GM23338 (cell line): ENCODE measurements at places on chromosomes 7 and 10. TPM values are rescaled to one million over a fixed set of nuclear protein-coding genes. Genes with fewer than 3 reads are reported as not detected.
A peak's percentile ranks its signal among the peaks of the same experiment; 100 is the strongest.

GRCh38 chr7:155624412-155624811 lies 20.0 kb upstream of the RBM33 start:
- DNase-seq: no peak

- DNase-seq: no peak
These were observed 386.0 kb downstream of the RPS24 start for GRCh38 chr10:78419481-78420265.

- peak; percentile 24 for DNase-seq
These were observed 743 bp upstream of the NRF1 start for GRCh38 chr7:129610709-129611245.

DNA sequence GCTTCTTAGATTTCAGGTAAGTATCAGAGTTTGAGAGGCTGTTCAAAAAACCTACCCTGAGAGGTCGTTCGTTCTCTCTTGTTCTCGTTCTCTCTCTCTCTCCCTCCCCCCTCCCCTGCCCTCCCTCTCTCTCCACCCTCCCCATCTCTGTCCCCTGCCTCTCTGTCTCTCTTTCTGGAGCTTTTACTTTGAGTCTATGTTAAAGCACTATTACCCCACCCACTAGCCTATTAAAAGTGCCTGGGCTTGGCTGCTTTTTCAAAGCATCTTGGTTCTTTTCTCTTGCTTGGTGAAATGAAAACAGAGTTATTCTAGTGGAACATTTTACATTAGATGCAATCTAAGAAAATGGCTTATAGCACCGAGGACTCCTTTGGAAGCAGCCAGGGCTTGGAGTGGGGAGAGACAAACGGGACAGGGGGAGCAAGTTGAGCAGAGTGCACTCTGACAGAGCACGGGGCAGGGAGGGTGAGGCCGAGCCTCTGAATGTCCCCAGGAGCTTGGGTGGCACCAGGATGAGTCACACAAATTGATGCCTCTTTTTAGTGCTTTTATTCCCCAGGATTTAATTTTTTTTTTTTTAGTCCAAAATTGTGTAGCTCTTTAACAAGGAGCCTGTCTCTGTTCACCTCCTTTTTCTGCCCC lies 134.3 kb downstream of the CFAP58 start:
- no peak for DNase-seq

Gene GPR85
- 0.35 and 0.47 TPM in 2 replicates for total RNA-seq

Gene ANKRD22
- total RNA-seq: not detected in 2 replicates

Gene TSPAN12
- total RNA-seq: 11.7 and 14.7 TPM in 2 replicates

GRCh38 chr7:49980465-49980864 lies 112.6 kb downstream of the ZPBP start:
- DNase-seq: no peak

Gene ANXA8L1
- total RNA-seq: not detected in 2 replicates

Gene INA
- total RNA-seq: 25.1 and 26.1 TPM in 2 replicates

Gene SSC4D
- 11.4 and 12.7 TPM in 2 replicates for total RNA-seq

DNA sequence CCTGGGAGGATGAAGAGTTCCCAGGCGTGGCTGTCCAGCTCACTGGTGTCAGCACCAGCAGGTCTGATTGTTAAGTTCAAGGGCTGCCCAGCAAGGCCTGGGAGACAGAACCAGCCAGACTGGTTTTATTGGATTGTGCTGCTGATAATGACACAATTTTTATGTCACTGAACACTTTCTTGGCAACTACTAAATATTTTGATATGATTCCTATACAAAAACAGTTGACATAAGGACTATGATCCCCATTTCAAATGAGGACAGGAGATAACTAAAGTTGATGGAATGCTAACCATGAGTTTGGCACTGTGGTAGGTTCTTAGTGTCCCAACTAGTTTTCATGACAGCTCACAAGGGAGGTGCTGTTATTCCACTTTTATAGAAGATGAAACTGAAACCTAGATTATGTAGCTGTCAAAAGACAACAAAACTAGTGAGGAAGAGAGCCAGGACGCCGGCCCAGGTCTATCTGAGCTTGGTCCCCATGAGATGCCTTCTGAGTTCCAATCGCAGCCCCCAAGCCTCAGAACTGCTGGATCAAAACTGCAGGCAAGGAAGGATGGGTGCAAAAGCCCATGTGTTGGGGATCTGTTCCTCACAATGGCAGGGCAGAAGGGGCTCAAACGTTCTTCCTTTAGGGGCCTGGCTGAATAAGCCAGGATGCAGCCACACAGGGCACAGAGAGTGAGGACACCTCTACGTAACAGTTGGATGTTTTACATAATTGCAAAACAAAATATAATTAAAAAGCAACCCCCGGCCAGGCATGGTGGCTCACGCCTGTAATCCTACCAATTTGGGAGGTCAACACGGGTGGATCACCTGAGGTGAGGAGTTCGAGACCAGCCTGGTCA lies 52.8 kb downstream of the COBL start:
- no peak for DNase-seq

DNA sequence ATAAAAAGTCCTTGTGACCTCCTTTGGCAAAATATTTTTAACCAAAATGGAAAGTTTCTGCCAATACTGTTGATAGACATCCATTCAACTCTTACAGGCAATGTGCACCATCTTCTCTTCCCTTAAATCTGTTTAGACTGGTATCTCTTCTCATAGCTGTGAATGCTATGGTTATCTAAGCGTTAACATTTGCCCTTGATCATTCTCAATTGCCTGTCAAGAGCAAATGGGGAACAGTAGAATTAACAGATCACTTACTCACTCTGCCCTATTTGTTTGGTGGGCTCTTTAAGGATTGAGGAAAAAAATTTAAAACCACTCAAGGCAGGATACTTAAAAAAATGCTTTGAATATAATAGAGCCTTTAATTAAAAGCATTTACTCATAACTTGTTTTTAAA lies 808.4 kb downstream of the NXPH1 start:
- no peak for DNase-seq

GRCh38 chr7:98355250-98355538 lies 45.7 kb downstream of the BAIAP2L1 start:
- DNase-seq: no peak

Gene BMPER
- 0.43 and 1.4 TPM in 2 replicates for total RNA-seq

DNA sequence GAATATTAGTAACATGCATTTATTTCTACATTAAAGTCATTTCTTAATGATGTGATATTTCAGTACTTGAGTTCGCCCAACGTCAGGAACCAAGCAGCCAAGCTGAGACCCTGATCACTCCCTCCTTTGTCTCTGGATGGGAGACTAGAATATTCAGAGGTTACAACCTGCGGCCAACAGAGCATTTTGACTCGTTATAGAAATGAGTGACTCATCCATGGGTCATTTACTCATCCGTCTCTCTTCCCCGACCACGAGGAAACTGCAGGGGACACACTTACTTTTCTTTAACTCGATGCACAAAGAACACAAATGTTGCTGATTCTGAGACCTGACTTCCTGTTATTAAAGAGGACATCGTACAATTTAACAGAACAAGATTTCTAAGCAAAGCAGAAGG lies 343.3 kb downstream of the FRMD4A start:
- DNase-seq: no peak

- DNase-seq: no peak
These were observed 22.4 kb downstream of the FBXW4 start for GRCh38 chr10:101672536-101672935.

GRCh38 chr10:67779465-67780203 lies 58.4 kb downstream of the DNAJC12 start:
- peak; percentile 86 for DNase-seq

Gene TMEM229A
- total RNA-seq: 0.16 and 0.80 TPM in 2 replicates

DNA sequence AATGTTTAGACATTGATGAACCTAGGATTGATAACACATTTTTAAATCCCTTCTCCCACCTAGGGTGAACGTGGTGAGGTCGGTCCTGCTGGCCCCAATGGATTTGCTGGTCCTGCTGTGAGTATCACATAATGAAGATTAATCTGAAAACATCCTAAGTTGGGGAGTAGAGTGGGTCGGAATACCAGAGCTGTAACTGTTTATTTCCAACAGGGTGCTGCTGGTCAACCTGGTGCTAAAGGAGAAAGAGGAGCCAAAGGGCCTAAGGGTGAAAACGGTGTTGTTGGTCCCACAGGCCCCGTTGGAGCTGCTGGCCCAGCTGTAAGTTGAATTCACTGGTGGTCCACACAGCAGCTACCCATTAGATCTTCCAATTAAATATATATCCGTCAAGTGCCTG lies 25.6 kb downstream of the COL1A2 start:
- no peak for DNase-seq

GRCh38 chr10:70493660-70494234 lies 15.2 kb downstream of the PALD1 start:
- DNase-seq: peak; percentile 97

- no peak for DNase-seq
These were observed 17.6 kb downstream of the ERLIN1 start for GRCh38 chr10:100168313-100168643.

GRCh38 chr7:33217595-33217994 lies 88.2 kb downstream of the BBS9 start:
- no peak for DNase-seq

Gene DUSP5
- total RNA-seq: 35.0 and 35.9 TPM in 2 replicates

- DNase-seq: no peak
These were observed 8.8 kb downstream of the MAFK start for GRCh38 chr7:1539181-1539881.

DNA sequence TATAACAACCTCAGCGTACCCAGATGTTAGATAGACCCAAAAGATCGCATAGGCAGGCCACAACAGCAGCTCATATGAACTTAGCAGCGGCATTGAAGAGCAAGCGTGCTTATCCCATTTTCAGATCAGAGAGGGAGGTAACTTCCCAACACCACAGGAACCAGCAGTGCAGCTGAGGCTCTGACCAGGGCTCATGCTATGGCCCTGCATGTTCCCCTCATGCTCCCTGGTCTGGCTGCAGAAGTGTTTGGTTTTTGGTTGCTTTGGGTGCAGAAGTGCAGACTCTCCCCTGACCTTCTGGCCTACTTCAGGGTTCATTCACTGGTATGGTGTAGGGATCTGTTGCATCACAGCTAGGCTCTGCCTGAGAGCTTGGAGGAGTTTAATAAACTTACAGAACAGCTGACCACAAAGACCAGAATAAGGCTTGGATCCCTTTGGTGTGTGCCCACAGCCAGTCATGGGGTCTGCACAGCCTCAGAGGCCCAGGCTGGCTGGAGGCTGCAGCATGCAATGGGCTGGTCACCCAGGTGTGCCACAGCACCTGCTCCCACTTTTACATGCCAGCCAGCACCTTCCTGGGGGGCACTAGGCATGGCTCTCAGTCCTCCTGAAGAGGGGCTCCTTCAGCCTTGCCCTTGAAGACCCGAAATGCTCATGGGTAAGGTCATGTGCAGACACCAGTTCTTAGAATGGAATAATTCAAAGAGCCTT lies 9.1 kb upstream of the CXCL12 start:
- no peak for DNase-seq

Gene TMEM236
- total RNA-seq: 0.03 and 0.04 TPM in 2 replicates

DNA sequence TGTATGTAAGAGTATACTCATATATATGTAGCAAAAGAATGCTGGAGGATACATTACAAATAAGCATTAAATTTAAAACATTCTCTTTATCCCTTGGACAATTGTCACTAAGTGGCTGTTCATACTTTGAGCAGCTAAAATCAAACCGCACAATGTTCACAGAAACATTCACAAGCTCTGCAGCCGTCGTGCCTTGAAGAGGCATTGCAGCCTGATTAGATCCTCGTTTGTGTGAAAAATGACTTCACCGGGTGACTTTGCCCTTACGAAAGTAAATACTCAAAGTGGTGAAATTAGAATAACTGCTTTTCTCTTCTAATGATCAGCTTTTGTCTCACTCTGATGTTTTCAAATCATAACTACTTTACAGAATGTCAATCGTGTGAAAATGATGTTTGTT lies 319.0 kb downstream of the GFRA1 start:
- no peak for DNase-seq

- no peak for DNase-seq
These were observed 29.5 kb downstream of the R3HCC1L start for GRCh38 chr10:98163941-98164340.

Gene LAMB1
- 57.6 and 57.8 TPM in 2 replicates for total RNA-seq

GRCh38 chr7:83852136-83852535 lies 203.2 kb upstream of the SEMA3E start:
- DNase-seq: no peak

DNA sequence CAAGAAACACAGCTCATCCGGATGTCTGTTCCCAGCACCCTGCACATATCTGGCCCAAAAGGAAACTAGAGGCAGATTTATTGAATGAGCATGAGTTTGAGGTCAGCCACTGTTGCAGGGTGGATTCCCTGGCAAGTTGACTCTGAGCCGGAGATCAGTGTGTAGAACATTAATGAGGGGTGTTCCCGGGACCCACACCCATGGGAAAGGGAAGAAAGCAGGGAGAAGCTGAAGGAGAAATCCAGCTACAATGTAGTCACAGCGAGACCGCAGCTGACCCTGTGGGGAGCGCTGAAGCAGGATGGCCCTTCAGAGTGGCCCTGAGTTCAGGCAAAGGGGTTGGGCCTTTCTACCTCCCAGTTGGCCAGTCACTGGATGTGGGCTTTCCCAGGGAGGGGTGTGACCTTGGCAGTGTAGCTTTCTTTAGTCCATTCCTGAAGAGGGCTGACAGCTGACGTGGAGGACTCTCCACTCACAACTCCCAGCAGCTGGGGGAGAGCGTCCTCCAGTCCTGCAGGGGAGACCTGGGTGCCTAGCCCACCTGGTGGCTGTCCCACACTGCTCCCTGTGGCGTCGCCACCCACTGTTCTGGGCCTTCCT lies 324.2 kb upstream of the ZMIZ1 start:
- DNase-seq: no peak

- DNase-seq: no peak
These were observed 4.8 kb upstream of the CALHM1 start for GRCh38 chr10:103463499-103463898.

GRCh38 chr10:131214521-131215244 lies 96.8 kb downstream of the TCERG1L start:
- no peak for DNase-seq

- no peak for DNase-seq
These were observed 411.7 kb upstream of the MKI67 start for GRCh38 chr10:128537834-128538330.

DNA sequence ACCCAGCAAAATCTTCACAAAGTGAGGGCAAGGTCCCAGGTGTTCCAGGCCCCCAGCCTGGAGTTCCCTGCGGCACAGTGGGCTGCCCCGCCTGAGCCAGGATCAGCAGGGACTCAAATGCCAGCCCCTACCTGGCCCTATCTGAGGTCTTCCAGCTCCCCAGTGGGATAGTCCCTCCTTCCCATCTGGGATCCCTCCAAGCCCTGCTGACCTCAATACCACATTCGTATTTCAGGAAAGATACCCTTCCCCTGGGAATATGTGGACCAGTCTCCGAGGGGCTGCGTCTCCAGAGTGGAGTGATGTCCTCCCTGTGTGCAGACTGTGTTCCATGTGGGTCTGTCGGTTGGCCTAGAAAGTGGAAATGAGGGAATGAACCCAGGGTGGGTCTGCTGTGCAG lies 40.9 kb downstream of the ELFN1 start:
- no peak for DNase-seq

- DNase-seq: no peak
These were observed 171.3 kb downstream of the DNAJC1 start for GRCh38 chr10:21831986-21832820.

DNA sequence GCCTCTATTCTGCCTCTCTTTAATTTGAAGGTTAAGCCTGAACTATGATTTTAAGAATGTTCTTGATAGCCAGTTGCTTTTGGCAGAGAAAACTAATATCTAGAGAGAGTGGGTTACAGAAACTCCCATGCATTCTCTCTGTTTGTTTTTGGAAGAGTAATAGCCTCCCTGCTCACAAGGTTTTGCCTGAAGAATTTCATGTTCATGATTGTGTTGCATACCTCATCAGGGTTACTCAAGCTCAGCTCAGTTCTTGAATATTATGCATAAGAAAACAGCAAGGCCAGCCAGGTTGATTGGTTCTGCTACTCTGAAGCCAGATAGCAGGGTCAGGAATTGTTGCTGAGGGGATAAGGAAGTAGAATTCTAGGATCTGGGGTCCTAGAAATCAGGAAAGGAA lies 137.4 kb downstream of the MDFIC start:
- no peak for DNase-seq

Gene CCL24
- total RNA-seq: not detected in 2 replicates
